ENCODE measurements at places on chromosomes 11 and 22.

DNA sequence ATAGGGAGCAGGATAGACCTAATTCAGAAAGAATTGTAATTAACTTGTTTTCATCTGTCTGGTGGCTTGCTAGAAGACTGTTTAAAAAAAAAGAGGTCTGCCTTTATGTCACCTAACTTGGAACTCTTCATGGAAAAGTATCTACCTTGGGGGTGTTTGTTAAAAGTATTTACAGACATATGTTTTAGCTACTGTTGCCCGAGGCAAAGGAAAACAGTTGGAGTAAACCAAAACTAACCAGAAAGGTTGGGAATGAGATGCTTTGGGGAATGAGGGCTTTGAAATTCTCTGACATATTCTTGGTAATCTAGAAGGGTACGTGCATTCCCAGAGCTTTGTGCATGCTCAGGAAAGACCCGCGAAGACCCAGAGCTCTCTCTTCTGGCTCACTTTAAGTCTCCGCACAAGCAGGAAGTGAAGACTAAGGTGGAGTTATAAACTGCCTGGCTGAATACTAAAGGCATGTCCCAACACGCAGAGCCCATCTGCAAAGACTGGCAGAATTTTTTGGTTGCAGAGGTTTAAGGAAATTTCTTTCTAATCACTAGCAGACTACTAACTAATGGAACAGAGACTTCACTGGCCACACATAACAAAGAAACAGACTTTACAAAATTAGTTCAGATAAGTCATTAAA lies 33.2 kb downstream of the HIKESHI start:
- no peak for DNase-seq

DNA sequence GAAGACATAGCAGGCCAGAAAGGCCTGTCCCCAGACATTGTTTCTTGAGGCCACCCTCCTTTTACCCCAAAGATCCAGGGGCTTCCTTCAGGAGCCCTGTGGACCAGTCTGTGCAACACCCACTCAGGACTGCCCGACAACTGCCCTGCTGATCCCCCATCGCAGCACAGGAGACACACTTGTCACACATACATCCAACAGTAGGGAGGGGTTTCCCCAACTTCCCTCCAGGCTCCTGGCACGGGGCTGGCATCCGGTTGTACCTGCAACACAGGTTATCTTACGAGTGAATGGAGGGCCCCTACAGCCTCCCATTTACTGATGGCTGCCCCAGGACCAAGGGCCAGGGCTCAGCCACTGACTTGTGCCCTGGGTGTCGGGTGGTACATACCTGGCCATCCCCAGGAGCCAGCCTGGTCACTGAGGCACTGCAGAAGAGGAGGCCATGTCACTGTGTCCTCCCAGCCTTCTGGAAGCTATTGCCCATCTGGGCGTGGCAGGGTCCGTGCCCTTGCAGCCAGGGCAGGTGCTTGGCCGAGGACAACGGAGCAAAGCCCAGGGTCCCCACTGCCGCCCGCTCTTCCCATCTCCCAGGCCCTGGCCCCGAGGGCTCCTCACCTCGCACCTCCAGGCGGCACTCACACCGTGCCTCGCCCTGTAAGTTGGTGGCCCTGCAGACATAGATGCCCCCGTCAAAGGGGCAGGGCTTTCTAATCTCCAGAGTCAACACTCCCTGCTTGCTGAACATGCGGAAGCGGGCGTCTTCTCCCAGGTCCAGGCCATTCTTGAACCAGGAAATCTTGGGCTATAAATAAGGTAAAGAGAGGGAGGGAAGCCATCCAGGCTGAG lies 20.8 kb downstream of the MYBPC3 start:
- no peak for DNase-seq

- DNase-seq = no peak
These were observed 254.3 kb upstream of the SESN3 start for GRCh38 chr11:95485115-95485900.

GRCh38 chr11:90500922-90501568 lies 278.2 kb upstream of the CHORDC1 start:
- DNase-seq = no peak

DNA sequence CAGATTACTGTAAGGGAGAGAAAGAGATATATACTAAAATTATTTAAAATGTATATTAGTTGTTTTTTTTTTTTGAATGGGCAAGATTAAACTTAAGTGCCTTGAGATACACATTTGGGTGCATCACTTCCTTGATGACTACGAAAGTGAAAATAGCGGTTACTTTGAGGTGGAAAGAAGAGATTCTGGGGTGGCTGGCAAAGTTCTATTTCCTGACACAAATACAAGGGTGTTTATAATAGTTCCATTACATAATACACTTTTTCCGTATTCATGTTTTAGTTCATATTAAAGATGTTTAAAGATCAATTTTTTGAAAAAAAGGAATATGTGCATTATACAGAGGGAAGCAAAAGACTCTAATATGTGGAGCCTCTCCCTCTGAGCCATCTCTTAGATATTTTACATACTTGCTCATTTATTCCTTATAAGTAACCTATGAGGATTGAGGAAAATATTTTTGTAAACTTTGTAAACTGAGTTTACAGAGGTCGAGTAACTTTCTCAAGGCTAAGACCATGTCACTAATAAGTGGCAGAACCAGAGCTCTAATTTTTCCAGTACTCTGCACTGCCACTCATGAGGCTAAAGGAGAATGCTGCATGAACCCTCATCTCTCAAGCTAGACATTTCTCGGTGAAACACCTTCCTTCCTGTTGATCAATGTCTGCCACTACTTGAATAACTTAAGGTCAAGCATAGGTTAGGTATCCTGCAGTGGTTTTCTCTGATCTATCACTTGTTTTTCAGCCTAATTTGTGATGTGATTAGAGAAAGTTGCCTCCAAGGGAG lies 58.6 kb downstream of the DDIAS start:
- DNase-seq = no peak

DNA sequence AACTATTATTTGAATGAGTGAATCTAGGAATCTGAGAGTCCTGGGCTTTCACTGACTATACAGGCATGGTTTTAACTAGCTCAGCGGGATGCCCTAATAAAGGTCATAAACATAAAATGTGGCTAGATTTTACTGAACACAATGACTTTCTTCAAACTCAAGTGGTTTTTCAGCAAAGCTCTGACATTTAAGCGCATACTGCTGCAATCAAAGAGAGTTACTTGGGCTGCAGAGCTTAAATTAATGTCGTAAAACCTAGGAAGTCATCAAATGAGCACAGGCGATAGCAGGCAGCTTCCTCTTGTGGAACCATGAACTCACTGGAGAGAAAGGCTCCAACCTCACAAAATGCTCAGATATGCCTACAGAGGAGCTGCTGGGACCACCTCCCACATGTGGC lies 6.7 kb downstream of the CSNK2A3 start:
- DNase-seq = no peak

GRCh38 chr11:73140213-73141030 lies 1.7 kb downstream of the FCHSD2 start:
- DNase-seq = no peak
